ENCODE measurements at places on chromosomes 7 and 10.

- DNase-seq, result no peak
Observed at GRCh38 chr7:157033483-157034473, 23.3 kb upstream of the MNX1 start.

- no peak for DNase-seq
Observed at GRCh38 chr10:103154521-103155299, 38.4 kb downstream of the NT5C2 start.

GRCh38 chr7:143388491-143389101 is 7.5 kb downstream of the ZYX start:
- no peak for DNase-seq

GRCh38 chr10:35540296-35541164 is 64.6 kb upstream of the GJD4 start:
- DNase-seq, result no peak

DNA sequence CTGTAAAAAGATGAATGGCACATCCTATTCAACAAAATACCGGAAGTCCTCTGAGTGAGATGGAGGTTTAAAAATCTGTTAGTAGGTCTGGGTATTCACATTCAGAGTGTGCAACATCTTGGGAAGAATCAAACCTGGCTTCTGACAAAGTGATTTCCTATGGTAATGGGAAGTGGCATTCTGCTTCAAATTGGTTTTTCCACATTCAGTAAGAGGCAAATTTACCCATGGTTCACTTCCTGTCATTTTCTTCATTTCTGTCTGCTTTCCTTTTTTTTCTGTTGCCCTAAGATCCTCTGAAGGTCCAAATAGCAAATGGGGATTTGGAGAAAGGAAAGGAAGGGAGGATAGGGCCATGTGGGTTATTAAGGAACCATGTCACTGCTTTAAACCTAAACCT is 218.3 kb downstream of the DOCK4 start:
- DNase-seq, result no peak
